ENCODE measurements at places on chromosomes 1 and 21.

GRCh38 chr1:99279525-99279924 lies 15.2 kb downstream of the PLPPR4 start:
- DNase-seq, result no peak

- DNase-seq, result no peak
Observed at GRCh38 chr1:32335535-32335789, 571 bp downstream of the MARCKSL1 start.

GRCh38 chr1:109523706-109524105 lies 14.2 kb upstream of the AMIGO1 start:
- DNase-seq, result no peak

GRCh38 chr1:57678138-57678537 lies 254.3 kb upstream of the DAB1 start:
- no peak for DNase-seq

GRCh38 chr21:44054710-44055109 lies 42.6 kb downstream of the TRAPPC10 start:
- DNase-seq, result no peak

DNA sequence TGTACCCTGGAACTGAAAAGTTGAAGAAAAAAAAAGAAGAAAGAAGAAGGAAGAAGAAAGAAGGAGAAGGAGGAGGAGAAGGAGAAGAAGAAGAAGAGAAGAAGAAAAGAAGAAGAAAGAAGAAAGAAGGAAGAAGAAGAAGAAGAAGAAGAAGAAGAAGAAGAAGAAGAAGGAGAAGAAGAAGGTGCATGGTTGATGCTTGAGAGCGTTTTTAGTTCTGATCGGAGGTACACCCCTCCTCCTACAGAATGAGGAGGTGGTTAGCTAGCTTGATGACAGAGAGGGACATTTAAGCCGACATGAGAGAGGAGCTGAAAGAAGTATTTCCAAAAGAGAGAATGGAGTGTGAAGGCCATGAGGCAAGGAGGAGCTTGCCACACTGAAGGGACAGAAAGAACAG lies 5.6 kb upstream of the ZNF362 start:
- no peak for DNase-seq

DNA sequence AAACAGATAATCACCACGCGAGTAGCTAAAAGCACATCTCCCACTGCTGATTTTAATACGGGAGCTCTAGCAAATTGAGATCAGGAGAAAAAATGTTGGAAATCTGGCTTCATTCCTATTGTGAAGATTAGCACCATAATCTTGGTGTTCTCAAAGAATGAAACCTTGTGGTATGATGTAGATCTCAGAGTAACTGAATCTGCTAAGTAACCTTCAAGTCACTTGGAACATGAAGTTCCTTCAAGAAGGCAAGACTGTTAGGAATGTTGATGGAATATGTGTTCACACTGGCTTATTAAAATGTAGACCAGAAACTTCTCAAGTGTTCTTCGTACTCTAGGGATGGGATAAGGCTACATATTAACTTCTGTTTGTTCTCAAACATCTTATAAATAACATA lies 117.4 kb upstream of the CHRM3 start:
- DNase-seq, result no peak
